Stimulated activated CD4-positive, alpha-beta T cell treated with anti-CD3 and anti-CD28 coated beads, TNF-alpha, amount 100 ng/mL, for 24 hours (primary cell): ENCODE measurements at places on chromosomes 3 and 15.
A peak's percentile ranks its signal among the peaks of the same experiment; 100 is the strongest.

- DNase-seq = no peak
Measured at GRCh38 chr3:65678516-65678915, 360.2 kb downstream of the MAGI1 start.

GRCh38 chr15:79311901-79312553 lies 1.1 kb downstream of the TMED3 start:
- DNase-seq = no peak

DNA sequence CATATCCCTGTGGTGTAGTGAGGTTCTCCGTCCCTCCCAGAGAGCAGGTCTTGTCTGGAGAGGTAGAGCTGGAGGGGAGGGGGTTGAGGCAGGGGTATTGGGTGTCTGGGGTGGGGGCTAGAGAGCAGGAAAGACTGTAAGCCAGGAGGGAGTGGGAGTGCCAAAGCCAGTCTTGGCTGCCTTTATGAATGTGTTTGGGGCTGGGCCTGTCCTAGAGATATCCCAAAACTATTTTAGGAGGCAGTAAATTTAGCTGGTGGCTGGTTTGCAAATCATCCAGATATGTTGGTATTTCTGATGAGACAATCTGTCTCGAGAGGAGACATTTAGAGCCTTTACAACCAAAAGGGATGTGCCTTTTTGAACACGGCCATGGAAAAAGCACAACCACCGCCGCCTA lies 166.6 kb downstream of the TLE3 start:
- no peak for DNase-seq

DNA sequence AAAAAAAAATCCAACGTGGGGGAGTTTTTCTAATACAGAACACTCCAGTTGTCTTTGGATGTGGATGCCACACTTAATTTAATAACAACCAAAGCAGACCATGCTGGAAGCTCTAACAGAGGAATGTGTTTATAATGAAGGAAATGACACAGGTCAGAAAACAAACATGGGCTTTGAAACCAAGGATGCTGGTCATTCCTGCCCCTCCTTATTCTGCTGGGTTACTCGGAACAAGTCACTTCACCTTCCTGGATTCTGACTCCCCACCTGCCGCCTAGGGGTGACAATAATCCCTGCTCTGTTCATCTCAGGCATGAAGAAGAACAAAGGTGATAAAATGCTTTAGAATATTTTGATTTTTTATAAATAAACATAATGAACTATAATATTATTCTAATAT lies 240.9 kb upstream of the ADAMTS9 start:
- no peak for DNase-seq

- no peak for DNase-seq
Measured at GRCh38 chr3:54042259-54042823, 80.0 kb upstream of the CACNA2D3 start.

GRCh38 chr3:24917908-24918307 lies 423.3 kb upstream of the THRB start:
- DNase-seq = no peak

GRCh38 chr15:96629511-96629910 lies 299.0 kb downstream of the NR2F2 start:
- DNase-seq = no peak

- DNase-seq = no peak
Measured at GRCh38 chr3:149638228-149639092, 19.4 kb downstream of the WWTR1 start.

DNA sequence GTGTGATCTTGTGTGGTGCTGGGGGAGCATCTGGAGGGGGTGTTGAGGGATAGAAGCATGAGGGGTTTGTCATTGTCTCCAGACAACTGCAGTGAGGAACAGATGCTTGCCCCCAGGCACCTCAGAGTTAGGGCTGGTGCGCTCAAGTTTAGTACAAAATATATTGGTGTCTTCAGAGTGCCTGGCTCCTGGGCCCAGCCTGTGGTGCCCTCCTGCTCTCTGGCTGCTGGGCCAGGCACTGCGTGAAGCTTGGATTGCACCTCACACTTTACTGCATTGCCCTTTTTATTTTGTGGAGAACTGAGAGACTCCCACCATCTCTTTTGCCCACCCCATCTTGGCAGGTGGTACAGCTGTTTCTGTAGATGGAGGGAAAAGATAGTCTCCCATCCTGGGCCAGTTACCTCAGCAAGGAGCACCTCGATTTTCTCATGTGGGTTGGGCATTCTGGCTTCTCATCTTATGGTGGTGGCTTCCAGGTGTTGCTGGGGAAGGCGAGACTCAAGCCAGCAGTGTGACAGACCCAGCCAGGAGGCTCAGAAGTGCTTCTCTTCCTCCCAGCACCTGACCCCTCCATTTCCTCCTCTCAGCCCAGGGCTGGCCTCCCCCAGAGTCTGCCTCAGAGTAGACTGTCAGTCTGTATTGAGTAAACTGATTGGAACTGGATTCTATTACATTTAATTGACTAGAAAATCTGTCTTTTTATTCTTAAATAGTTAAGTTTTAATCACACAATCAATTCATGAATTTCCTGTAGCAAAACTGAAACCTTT lies 140.5 kb downstream of the DNAJB8 start:
- no peak for DNase-seq

DNA sequence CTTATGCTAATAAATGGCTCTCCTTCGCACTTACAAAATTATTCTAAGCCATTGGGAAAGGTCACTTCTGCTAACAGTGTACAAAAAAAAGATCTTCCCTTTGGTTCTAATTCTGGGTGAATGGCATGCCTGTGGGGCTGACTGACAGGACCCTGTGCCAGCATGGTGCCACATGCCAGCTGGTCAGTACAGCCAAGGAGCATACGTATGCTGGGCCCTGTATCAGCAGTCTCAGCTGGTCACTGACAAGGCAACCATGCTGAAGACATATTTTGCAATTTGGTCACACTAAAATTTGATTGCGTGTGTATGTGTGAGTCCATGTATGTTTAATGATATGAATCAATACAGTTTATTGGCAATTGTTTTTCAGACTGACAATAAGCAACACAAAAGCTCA lies 246.1 kb downstream of the TBL1XR1 start:
- DNase-seq = no peak

DNA sequence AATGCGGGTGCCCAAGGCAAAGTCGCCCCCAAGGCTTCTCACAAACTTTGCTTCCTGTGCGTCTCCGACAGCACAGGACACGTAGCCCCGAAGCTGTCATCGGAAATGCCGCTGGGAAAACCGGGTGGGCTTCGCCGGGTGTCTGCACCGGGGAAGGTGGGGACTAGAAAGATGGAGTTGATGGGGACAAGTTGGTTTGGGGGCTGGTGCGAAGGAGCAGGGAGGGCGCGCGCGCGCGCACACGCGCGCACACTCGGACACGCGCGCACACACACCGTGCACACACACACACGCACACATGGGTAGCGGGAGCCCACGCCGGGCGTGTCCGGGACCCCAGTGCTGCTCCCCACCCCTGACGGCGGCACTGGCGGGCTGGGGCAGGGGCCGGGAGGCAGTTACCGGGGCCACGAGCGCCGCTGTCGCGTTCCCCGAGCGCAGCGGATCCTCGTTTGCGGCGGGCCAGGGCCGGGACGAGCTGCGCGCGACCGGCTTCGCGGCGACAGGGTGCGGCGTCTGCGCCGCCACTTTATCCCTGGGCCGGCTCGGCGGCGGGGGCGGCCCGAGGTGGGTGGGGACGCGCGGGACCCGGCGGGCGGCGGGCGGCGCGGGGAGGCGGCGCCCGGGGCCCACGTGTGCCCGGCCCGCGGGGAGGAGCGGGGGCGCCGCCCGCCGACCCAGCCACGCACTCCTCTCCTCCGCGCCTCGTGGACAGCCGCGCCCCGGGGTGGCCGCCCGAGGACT lies 539 bp upstream of the MGLL start:
- DNase-seq = no peak

DNA sequence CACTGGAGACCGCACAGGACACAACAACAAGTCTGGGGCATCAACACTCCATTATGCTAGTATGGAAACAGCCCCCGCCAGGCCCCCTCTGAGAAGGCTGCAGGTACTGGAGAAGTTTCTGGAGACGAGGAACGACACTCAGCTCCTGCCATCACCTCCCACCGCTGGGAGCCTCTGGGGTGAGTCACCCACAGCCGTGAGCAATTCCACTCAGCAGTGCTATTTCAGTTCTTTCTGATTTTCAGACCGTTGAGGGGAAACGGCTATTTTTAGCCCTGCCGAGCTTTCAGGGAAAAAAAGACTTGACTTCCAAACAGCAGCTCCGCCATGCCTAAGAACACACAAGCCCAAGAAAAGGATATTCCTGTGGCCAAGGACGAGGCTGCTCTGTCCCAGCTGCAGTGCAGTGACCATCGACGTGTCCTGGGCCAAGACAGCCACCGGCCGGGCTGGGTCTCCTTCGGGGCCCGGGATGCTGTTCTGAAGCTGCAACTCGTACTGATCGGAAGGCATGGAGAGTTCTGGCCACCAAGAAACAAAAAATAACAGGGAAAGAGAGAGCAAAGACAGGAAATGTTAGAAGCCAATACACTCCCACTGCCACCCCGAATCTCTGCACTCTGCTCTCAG lies 40.8 kb downstream of the NUP210 start:
- no peak for DNase-seq

DNA sequence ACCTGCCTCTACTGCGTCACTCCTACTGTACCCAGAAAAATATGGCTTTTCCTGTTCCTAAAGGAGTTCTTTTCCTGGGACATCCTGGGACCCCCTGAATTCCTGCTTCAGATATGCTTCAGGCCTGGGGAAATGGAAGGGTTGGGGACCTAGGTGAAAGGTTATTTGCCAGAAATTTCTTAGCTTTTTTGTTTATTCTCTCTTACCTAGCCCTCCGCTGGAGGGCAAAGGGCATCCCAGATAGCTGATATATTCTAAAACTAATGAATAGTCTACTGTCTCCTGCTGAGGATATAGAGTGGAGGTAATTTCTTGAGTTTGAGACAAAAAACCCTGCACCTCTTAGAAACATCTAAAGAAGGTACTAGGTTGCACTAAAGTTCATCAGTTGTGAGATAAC lies 3.6 kb upstream of the ZNF148 start:
- DNase-seq = no peak

- peak; percentile 80 for DNase-seq
Measured at GRCh38 chr3:172550347-172550943, 27.2 kb upstream of the TNFSF10 start.

- no peak for DNase-seq
Measured at GRCh38 chr15:80597076-80597475, 98.0 kb upstream of the ABHD17C start.

DNA sequence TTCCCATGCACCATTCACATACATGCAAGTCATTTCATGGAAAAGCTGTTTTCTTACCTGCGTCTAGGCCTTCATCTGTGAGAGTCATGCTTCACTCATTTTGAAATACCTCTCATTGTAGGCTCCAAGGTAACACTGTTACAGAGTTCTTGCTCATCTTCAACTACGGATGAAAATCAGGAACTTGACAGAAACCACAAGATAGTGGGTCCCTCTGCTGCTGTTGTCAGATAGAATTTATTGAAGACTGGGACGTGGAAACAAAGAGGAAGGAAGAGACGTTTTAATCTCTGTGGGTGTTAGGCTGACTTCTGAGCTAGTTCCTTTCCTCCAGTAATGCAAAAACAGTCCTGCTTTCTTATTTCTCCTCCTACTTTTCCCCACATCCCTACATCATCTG lies at the start of gene P2RY14:
Gene P2RY14 (minus strand): TSS at position 313 of the 400 bp plus-strand sequence. CDS start 64,226 bp downstream, outside the sequence.
- no peak for DNase-seq

- no peak for DNase-seq
Measured at GRCh38 chr15:87687523-87687870, 569.0 kb downstream of the NTRK3 start.

DNA sequence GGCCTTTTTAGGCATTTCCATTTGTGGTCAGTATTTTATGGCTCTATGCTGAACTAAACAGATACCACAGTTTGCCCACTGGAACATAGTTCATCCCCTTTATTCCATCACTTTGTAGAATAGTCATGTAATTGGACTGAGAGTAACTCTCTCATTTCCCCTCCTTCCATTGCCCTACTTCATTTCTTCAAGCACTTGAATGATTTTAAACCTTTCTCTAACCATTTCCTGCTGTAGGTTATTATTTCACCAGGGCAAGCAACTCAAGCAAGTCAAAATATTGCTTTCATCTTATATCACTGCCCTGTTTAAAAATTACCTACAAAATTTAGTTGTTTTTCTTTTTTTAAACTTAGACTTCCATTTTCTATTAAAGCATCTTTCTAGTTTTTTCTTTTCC lies 177.0 kb downstream of the RAP2B start:
- no peak for DNase-seq

DNA sequence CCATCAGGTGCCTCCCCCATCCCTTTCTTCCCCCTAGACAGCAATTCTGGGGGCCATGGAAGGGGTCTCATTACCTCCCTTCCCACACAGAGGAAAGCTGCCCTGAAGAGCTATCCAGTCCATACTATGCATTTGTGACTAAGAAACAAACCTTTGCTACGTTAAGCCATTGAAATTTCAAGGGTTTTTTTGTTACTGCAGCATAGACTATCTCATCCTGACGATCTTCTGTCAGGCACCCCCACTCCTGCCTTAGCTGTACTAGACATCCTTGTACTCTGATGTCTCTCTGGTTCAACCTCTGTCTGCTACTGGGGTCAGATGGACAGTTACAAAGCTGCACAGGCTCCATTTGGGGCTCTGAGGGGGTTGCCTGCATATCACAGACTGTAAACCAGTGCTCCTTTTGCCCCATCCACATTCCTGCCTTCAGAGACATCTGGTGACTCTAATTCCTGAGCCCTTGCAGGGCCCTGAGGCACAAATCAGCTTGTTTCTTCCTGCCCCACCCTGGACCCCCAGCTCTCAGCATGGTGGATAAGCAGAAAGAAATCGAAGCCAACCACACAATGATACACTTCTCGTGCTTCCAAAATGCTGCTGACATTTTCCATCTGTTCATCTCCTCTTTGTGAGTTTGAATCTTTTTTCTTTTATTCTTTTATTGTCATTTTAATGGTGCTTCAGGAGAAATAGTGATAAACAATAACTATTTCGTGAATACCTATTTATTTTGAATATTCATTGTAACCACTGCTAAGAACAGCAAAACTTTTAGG lies 21.6 kb upstream of the NSMCE3 start:
- no peak for DNase-seq

GRCh38 chr15:54884312-54884711 lies 312.4 kb downstream of the RSL24D1 start:
- DNase-seq = no peak

GRCh38 chr3:142086581-142087090 lies 62.7 kb downstream of the TFDP2 start:
- no peak for DNase-seq
